ENCODE measurements at places on chromosomes 1 and 21. TPM values are rescaled to one million over a fixed set of nuclear protein-coding genes. Genes with fewer than 3 reads are reported as not detected.

DNALI1 gene
- total RNA-seq = not detected

IL12RB2 gene
- total RNA-seq = 39.8 TPM

OR2L8 gene
- not detected for total RNA-seq

FMOD gene
- total RNA-seq = 3.2 TPM

PRELP gene
- total RNA-seq = not detected

LCE3C gene
- not detected for total RNA-seq

KDF1 gene
- total RNA-seq = 0.60 TPM

KIRREL1 gene
- 0.10 TPM for total RNA-seq

PADI1 gene
- total RNA-seq = not detected

KAZN gene
- 0.74 TPM for total RNA-seq

WDR64 gene
- total RNA-seq = 0.32 TPM

FCRL3 gene
- total RNA-seq = 1.0 TPM

GREM2 gene
- total RNA-seq = not detected

TNFRSF25 gene
- total RNA-seq = 64.7 TPM

DEPDC1 gene
- total RNA-seq = 13.3 TPM

RASAL2 gene
- total RNA-seq = not detected

ST6GALNAC3 gene
- total RNA-seq = 3.0 TPM

ETV3L gene
- not detected for total RNA-seq

TLR5 gene
- 0.38 TPM for total RNA-seq

TNN gene
- total RNA-seq = not detected

RAB42 gene
- not detected for total RNA-seq

UBL4B gene
- not detected for total RNA-seq

S100A1 gene
- total RNA-seq = not detected

TCHHL1 gene
- total RNA-seq = not detected

CD164L2 gene
- not detected for total RNA-seq

COL8A2 gene
- 1.9 TPM for total RNA-seq

NBPF19 gene
- 12.4 TPM for total RNA-seq

CXADR gene
- 0.56 TPM for total RNA-seq

MLLT11 gene
- total RNA-seq = 5.0 TPM

MSH4 gene
- 0.22 TPM for total RNA-seq

SERTAD4 gene
- total RNA-seq = not detected

ERG gene
- total RNA-seq = not detected

ITLN2 gene
- not detected for total RNA-seq

VWA5B1 gene
- 0.16 TPM for total RNA-seq

KIAA0040 gene
- 27.6 TPM for total RNA-seq

HPDL gene
- 53.0 TPM for total RNA-seq

KLHDC8A gene
- total RNA-seq = not detected

GPR161 gene
- total RNA-seq = 0.14 TPM
